ENCODE measurements at places on chromosomes 7 and 10.

DNA sequence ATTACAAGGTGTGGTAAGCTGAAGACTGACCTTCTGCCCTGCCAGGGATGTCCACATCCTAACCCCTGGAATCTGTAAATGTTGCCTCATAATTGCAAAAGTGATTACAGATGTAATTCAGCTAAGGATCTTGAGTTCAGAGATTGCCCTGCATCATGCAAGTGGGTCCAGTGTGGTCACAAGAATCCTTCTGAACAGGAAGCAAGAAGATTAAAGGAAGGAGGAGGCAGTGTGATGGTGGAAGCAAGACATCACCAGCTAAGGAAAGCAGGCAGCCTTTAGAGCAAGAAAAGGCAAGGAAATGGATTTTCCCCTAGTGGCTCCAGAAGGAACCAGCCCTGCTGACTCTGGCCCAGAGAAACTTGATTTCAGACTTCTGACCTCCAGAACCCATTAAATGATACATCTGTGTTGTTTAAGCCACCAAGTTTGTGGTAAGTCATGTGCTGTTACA is 78.1 kb downstream of the USP6NL start:
- DNase-seq, result no peak

GRCh38 chr7:85320699-85321476 is 134.0 kb upstream of the SEMA3D start:
- no peak for DNase-seq

DNA sequence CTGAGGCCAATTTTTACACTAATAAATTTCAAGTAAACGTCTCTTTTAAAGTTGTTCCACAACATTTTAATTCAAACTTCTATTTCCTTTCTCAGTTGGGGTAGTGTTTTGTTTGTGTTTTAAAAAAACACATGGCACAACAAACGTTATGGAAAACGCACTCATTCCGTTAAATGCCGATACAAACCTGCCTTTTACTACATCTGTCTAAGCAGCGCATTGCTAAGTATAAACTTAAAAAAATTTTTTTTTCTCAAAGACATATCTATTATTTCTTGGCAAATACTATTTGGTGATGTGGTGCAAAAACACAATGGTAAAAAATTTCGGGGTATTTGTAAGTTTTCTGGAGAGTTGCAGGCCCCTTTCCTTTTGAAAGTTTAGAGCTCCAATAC is 1.4 kb downstream of the SKIDA1 start:
- DNase-seq, result no peak

- DNase-seq, result no peak
Measured at GRCh38 chr7:6510476-6511133, 40.7 kb downstream of the GRID2IP start.

DNA sequence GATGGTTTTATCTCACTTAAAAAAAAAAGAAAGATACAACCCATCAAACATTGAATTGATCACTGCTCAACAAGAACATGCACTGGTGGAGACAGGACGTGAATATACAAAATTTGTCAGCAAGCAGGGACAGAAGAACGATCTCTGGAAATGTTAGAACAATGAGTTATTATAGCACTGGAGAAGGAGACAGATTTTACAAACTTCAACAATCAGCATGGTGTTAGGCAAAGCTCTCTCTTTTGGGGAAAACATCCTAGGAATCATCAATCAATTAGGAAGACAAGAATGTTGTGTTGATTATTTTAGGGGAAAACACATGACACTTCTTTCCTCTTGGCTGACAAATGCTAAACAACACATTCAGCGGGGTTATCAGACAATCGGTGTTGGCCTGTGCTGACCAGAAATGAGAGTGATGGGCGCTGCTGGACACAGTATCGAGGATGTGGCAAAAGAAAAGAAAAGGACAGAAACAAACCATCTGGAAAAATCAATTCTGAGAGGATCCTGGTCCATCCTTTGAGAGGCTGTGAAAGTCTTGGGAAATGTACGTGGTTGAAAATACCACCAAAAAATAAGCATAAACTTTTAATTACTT is 103.9 kb downstream of the RAPGEF5 start:
- no peak for DNase-seq

DNA sequence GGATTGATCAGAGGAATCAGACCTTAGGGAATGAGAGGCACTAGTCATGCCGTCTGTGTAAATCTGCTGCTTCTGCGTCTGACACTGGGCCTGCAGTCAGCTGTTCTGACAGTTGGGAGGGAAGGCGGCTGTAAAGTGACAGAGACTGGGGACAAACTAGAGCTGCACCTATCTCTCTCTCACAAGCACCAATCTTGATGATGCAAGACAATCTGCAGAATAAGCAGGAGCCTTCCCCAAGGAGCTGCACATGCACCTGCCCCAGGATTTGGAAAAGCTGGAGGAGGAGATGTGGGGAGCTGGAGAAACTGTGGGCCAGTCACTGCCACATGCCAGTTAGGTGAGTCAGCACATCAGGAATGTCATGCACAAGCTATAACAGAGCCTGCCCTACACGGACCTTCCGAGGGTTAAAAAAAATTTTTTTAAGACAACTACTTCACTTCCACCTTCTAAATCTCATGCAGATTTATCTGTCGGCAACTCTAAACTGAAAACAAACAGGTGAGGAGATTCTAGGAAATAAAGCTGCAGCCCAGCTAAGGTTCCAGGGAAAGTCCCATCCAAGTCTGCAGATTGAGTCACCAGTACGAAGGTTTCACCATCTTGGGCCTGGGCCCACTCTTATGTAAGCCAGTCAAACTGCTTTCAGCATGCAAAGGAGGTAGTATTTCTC is 39.2 kb downstream of the ENO4 start:
- no peak for DNase-seq

DNA sequence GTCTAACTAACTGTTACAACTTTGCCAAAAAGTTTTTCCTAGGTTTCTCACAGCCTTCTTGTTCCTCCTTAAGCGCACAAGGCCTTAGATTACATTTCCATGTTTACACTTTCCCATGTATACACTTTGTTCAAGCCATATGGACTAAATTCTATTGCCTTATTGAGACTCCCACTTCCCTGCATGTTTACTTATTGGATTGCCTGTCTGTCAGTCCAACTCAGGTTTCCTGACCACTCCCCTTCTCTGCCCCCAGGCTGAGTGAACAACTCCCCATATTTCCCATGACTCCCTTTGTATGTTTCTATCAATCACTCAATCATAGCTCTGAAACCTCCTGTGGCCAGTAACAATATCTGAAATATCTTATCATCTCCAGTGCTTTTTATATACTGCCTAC is 43.0 kb downstream of the SLC25A40 start:
- DNase-seq, result no peak

GRCh38 chr10:11713186-11713743 is 28.9 kb upstream of the ECHDC3 start:
- DNase-seq, result no peak

DNA sequence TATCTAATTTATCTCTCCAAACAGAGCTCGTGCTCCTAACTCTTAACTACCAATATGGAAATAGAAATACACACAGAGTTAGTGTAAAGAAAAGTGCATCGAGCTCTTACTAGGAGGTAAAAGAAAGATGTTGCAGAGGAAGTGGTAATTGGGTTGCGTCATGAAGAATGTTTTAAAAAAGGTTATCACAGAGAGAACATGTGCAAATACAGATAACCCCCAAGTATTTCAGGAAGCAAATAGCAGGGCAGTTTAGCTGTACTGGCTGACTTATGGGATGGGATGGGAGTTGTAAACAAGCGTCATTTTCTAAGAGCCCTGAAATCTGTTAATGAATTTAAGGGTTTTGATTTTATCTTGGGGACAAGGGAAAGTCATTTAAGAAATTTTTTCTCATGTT is 153.9 kb downstream of the AGMO start:
- DNase-seq, result no peak

DNA sequence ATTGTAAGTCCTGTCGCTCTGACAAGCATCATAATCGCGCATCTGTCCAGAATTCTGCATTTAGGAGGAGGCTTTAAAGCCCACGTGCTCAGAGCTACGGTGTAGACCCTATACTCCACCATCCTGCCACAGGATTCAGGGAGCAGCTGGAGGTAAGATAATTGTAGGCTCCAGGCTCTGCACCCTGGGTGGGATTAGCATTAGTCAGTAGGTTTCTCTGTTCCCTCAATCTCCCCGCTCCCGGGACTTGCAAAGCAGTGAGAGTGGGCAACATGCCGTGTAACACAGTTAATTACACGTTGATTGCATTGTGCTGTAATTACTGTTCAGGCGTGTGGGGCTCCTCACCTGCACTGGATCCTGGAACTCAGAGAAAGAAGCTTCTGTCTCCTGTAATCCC is 89.3 kb upstream of the CUX1 start:
- DNase-seq, result peak; percentile 94

All from COR-L47 (cell line).